Mesothelial cell of epicardium (in vitro differentiated cells): ENCODE measurements at places on chromosomes 5 and 9.

- no peaks in the 10 kb centered on the region for H3K27me3 ChIP-seq
- no peak overlapping the region for H3K4me3 ChIP-seq
These were observed 768.1 kb upstream of the GRAMD2B start for GRCh38 chr5:125655156-125655555.

DNA sequence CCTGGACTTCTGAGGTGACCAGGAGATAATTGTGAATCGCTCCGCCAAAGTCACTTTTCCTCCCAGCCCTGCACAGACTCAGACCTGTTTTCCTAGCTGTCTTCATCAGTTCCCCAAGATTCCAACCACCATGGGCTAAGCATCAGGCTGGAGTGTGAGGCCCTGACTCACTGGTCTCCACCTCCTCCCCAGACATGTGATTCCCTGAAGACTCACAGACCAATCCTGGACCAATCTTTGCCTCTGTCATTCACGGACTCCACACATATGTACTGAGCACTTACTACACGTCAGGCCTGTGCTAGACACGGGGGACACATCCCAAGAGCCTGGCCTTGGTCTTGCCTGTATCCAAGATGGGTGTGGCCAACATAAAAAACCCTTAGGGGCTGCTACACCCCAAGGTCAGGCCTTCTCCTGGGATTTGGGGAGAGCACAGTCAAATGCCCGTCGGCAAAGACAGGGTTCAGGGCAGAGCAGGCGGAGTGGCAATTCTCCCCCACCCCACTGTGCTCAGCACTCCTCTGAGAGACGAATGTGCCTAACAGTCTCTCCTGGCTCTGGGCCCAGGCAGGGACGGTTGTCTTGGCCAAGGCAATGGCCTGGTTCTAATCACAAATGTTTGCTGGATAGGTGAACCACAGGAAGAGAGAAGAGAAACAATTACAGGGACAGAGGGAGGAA, 11.9 kb downstream of the EEIG1 start:
- peaks cover 82% of the 10 kb centered on the region for H3K4me1 ChIP-seq
- no peaks in the 10 kb centered on the region for H3K36me3 ChIP-seq
- no peak for DNase-seq
- H3K27ac ChIP-seq, result peak overlapping the region; percentile 87
- peak overlapping the region; percentile 7 for H3K4me3 ChIP-seq
- no peaks in the 10 kb centered on the region for H3K27me3 ChIP-seq

DNA sequence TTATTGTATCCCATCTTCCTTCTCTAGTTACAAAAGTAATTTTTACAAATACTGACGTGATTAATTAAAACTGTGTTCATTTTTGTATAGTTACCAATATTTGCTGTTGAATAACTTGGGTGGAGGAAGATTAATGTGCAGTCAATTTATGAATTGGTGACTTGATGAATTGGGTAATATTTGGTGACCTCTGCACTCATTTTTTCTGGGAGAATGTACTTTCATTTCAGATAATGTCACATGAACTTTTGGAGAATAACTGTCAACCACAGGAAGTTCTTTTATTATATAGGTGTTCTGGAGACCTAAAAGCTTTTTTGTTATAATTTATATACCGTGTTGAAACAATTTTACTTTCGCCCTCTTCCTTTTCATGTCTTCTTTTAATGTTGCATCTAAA, 26.4 kb upstream of the FKTN start:
- no peak overlapping the region for H3K27ac ChIP-seq
- DNase-seq, result no peak

DNA sequence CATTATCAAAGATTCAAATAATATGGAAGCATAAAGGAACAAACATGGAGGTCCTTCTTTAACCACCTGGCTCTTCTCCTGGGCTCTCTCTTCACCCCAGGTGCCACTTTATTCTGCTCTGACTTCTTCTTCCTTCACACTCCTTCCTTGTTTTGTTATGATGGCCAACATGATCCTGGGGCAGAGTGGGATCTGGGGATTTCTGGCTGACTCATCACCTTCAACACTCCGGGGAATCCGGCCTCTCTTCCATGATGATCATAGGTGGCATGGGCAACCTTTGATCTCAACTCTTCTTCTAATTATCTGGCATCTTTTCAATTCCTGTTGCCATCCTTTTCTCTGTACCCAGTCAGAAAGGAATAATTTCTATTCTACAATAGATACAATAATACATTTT, 62.1 kb upstream of the TRPC7 start:
- H3K36me3 ChIP-seq, result no peaks in the 10 kb centered on the region
- H3K27ac ChIP-seq, result no peak overlapping the region
- peaks cover 36% of the 10 kb centered on the region for H3K4me1 ChIP-seq
- DNase-seq, result no peak

- no peak for DNase-seq
- H3K36me3 ChIP-seq, result no peaks in the 10 kb centered on the region
- H3K27ac ChIP-seq, result peak overlapping the region; percentile 44
- peaks cover 45% of the 10 kb centered on the region for H3K4me1 ChIP-seq
These were observed 24.3 kb upstream of the FAT2 start for GRCh38 chr5:151615431-151615830.

DNA sequence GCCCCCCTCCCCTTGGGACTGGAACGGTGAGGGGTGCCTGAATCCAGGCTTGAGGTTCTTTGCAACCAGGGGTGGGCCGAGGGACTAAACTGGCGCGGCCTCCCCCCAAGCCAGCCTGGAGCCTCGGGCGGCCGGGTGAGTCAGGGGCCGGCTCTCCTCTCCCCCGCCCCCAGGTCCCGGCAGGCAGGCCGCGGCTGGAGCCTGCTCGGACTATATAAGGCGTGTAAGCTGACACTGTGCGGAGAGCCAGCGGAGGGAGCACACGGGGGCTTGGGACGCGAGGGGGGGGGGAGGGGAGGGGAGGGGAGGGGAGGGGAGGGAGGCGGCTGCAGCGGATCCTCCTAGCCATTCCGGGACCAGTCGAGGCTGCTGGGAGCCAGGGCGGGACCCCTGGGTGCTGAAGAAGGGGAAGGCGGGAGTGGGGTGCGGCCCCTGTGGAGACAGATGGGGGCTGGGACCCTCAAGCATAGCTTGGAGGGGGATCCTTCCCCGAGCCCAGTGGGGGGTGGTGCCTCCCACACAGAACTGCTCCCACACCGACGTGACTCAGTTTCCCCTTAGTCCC, 595 bp downstream of the PDLIM7 start:
- no peaks in the 10 kb centered on the region for H3K27me3 ChIP-seq
- peaks cover 10% of the 10 kb centered on the region for H3K36me3 ChIP-seq
- H3K27ac ChIP-seq, result peak overlapping the region; percentile 96
- peak overlapping the region; percentile 74 for H3K4me3 ChIP-seq

DNA sequence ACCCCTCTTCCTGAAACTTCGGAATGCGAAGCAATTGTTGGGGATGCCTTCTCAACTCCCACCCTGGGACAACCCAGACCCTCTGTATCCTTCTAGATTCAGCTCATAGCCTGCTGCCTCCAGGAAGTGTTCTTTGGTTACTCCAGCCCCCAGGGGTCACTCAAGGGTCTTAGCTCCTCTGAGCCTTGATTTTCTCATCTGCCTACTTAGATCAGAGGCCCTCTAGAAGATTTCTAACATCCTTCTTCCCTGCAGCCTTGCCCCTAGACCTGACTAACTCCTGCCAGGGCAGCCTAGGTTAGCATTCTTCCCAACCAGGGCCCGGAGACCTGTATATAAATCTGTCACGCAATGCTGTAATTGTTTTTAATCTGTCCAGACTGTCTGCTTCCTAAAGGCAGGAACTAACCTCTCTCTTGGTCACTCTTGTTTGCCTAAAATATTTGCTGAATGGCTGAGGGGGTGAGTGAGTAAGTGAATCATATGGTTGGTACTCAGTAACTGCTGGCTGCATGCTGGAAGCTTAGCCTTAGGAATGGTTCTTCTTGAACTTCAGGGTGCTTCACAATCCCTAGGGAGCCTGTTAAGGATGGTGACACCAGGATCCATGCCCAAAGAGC, 8.2 kb downstream of the GALNT10 start:
- no peak for DNase-seq
- H3K36me3 ChIP-seq, result no peaks in the 10 kb centered on the region

DNA sequence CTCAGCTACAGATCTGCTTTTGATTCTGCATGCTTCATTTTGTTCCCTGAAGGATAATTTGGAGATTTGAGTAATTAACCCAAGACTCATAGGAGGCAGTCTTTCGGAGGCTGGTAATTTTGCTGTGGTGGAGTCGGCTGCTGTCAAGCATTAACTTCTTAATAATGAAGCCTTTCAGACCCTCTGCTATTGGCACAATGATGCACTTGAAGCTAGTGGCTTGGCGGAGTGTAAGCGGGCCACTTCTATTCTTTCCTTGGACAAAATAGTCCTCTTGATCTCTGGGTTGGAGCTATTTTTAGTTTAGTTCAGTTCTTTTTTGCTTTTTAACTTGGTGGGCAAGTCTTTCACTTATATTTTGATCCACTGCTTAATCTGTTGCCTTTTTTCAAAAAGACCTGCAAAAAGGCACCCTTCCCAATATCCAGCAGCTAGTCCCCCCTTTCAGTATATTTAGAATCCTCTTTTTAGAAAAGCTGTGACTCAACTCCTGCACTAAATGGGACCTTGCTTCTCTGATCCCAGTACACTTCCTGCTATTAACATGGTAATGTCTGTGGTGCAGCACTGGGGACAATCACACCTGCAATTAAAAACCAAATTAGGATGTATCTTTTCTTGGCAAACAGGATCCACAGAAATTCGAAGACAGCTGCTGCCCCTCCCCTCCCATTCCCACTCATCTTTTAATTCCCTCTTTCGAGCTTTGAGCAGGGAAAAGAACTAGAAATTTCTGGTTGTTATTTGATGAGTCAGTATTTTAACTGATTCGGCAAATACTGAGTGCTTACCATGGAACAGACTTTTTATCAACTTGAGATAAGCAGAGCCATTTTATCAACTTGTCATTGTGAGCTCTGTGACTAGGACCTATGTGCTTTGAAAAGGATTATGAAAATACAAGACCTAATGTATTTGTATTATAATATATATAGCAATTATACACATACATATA, 169.4 kb upstream of the ANKRD55 start:
- no peak for DNase-seq
- H3K4me1 ChIP-seq, result peaks cover 54% of the 10 kb centered on the region
- peak overlapping the region; percentile 69 for H3K27ac ChIP-seq
- no peaks in the 10 kb centered on the region for H3K27me3 ChIP-seq
- H3K4me3 ChIP-seq, result no peak overlapping the region
- H3K36me3 ChIP-seq, result no peaks in the 10 kb centered on the region

- no peak overlapping the region for H3K4me3 ChIP-seq
- no peak for DNase-seq
- H3K4me1 ChIP-seq, result peaks cover 23% of the 10 kb centered on the region
- H3K36me3 ChIP-seq, result no peaks in the 10 kb centered on the region
These were observed 308.1 kb downstream of the ARHGAP26 start for GRCh38 chr5:143078313-143078712.

GRCh38 chr5:64273276-64273675, 107.6 kb downstream of the RNF180 start:
- peak overlapping the region; percentile 3 for H3K27ac ChIP-seq
- peaks cover 6% of the 10 kb centered on the region for H3K4me1 ChIP-seq
- no peaks in the 10 kb centered on the region for H3K27me3 ChIP-seq
- no peak overlapping the region for H3K4me3 ChIP-seq

- H3K27ac ChIP-seq, result no peak overlapping the region
- H3K4me3 ChIP-seq, result no peak overlapping the region
- peaks cover 8% of the 10 kb centered on the region for H3K36me3 ChIP-seq
These were observed 64.3 kb upstream of the NAA35 start for GRCh38 chr9:85876628-85877027.

DNA sequence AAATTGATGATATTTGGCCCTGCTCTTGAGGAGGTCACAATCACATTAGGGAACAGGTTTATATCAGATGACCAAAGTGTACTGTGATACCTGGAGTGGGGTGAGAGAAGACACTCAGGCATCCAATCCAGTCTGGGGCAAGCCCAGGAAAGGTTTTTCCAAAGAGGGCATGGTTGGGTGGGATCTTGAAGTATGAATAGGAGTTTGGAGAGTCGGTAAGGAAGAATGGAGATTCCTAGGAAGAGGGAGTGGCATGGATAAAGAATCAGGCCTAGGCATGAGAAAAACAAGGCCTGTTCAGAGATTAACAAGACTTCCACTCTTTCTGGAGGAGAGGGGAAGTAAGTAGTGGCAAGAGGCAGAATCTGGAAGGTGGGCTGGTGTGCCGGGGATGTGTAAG, 91.1 kb downstream of the MVB12B start:
- H3K27ac ChIP-seq, result no peak overlapping the region
- H3K4me1 ChIP-seq, result no peaks in the 10 kb centered on the region
- DNase-seq, result no peak
- no peaks in the 10 kb centered on the region for H3K27me3 ChIP-seq
- peaks cover 14% of the 10 kb centered on the region for H3K36me3 ChIP-seq
- H3K4me3 ChIP-seq, result no peak overlapping the region

DNA sequence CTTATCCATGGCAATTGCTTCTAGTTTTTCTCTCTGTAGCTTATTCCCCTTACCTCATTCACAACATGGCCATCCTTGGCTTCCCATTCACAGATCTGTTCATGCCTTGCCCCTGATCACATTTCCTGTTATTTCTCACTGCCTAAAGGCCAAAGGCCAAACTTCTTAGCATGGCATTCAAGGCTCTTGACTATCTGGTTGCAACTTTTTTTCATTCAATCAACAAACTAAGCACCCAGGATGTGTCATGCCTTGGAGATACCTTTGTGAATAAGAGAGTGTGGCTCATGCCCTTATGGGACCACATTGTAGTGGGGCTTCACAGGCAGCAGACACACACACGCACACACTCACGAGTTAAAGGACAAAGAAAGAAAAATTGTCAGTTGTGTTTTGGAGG, 27.6 kb downstream of the FGF1 start:
- H3K27ac ChIP-seq, result no peak overlapping the region
- H3K36me3 ChIP-seq, result no peaks in the 10 kb centered on the region
- no peak for DNase-seq
- H3K27me3 ChIP-seq, result peaks cover 7% of the 10 kb centered on the region
- H3K4me3 ChIP-seq, result no peak overlapping the region

DNA sequence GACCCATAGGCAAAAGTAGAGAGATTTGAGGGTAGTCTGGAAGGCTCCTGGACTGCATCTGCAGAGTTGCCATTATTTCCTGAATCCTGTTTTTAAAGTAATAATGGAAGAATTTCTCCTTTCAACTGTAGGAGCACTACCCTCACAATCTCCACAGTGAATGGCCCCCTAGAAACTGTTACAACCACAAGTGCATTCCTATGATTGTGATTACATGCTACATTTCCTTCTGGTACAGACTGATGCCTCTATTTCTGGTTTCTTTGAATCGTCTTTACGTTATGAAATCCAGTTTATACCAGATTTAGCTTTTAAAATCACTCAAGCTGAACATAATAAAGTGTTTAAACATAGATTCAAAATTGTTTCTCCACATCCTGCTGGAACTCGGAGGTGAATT, 49.4 kb downstream of the FRMPD1 start:
- H3K36me3 ChIP-seq, result no peaks in the 10 kb centered on the region
- no peak overlapping the region for H3K27ac ChIP-seq
- H3K27me3 ChIP-seq, result peaks cover 53% of the 10 kb centered on the region
- H3K4me1 ChIP-seq, result no peaks in the 10 kb centered on the region
- no peak for DNase-seq
- H3K4me3 ChIP-seq, result no peak overlapping the region

DNA sequence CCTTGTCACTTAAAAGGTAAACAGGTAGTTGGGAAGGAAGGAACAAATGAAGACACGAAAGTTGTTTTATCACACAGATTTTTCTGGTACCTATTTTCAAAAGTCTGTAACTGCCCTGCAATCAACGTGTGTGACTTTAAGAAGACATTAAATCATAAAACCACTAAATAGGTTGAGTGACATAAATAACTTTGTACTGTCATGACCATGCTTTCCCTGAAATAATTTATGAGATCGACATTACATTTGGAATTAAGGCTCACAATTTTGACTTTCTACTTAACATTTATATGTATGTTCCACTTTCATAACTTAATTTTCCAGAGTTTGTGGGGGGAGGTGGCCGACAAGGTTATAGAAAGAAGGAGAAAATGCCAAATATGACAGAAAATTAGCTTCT, 181.1 kb downstream of the MLLT3 start:
- peaks cover 31% of the 10 kb centered on the region for H3K4me1 ChIP-seq
- H3K36me3 ChIP-seq, result peaks cover 2% of the 10 kb centered on the region
